ENCODE measurements at places on chromosomes 2 and 18.

- DNase-seq = no peak
These were observed 9.1 kb upstream of the FAM124B start for GRCh38 chr2:224410946-224411561.

- DNase-seq = no peak
These were observed 99.9 kb downstream of the DYM start for GRCh38 chr18:49360582-49360981.

DNA sequence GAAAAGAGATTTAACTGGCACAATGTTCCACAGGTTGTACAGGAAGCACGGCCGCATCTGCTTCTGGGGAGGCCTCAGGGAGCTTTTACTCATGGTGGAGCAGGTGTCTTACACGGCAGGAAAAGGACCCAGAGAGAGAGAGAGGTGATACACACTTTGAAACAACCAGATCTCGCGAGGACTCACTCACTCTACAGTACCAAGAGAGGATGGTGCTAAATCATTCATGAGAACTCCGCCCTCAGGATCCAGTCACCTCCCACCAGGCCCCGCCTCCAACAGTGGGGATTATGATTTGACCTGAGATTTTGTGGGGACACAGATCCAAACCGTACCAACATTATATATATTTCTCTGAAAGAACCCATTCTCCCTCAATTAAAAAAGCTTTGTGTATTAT, 79.7 kb upstream of the DOCK10 start:
- DNase-seq = no peak

DNA sequence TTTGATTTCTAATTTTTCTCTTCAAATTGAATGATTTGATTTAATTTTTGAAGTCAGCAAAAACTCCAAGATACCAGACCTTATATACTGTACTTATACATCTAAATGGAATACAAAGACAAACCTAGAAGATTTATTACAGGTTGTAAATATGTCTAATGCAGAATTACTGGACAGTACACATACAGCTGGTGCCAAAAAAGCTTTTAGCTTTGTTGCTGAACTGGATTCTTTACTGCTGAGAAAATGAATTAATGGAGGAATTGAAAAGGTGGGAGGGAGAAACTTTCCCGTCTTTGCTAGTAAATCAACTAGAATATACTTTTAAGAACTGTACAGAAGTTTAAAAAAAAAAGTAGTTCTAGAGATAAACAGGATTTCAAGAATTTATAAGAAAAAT, 17.5 kb downstream of the C1D start:
- DNase-seq = no peak

DNA sequence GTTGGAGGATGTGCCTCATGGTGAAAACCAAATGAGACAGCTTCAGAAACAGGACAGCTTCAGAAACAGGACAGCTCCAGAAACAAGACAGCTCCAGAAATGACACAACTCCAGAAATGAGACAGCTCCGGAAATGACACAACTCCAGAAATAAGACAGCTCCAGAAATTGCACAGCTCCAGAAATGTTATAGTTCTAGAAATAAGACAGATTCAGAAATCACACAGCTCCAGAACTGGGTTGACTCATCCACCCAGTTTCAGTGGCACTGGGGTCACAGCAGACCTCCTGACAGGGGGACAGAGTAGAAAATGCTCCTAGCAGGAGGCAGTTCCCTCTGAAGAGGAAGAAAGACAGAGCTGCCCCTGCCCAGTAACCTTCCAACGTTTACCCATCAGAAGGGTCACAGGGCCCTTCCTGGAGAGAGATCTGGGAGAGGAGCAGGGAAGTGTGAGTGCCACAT, 26.9 kb upstream of the COL6A3 start:
- no peak for DNase-seq
